Esophagus squamous epithelium (tissue), 5 donors: ENCODE measurements at places on chromosomes 5 and 9.

- DNase-seq, result no peak
Observed at GRCh38 chr9:110143485-110143884, 64.5 kb downstream of the C9orf152 start.

DNA sequence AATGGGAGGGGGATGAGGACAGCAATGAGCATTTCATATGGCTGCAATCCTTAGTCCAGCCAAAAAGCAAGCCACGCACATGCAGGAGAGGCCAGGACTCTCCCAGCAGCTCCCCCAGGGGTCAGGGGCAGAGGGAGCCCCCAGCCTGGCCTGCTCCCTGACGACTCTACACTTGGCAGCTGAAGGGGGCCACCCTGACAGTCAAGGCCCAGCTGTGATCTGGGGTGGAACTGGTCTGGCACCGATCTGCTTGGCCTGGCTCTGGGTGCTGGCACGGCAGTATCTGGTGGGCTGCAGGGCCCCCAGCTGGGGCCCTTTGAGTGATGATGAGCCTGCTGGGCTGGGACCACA is 118.1 kb downstream of the ADAMTS2 start:
- DNase-seq, result no peak

DNA sequence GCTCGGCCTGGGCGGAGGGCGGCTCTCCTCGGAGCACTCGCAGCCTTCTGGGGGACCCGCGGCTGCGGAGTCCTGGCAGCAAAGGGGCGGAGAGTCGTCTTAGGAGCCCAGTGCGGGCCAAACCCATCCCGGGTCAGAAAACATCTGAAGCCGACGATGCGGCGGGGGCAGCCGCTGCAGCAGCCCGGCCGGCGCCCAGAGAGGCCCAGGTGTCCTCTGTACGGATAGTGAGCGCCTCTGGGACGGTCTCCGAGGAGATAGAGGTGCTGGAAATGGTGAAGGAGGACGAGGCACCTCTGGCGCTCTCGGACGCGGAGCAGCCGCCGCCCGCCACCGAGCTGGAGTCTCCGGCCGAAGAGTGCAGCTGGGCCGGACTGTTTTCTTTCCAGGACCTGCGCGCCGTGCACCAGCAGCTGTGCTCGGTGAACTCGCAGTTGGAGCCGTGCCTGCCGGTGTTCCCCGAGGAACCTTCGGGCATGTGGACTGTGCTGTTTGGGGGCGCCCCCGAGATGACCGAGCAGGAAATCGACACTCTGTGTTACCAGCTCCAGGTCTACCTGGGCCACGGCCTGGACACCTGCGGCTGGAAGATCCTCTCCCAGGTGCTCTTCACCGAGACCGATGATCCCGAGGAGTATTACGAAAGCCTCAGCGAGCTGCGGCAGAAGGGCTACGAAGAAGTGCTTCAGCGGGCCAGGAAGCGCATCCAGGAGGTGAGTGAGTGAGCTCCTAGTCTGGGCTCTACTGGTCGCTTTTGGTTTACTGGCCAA is 1.2 kb downstream of the JMY start:
- DNase-seq, result no peak

DNA sequence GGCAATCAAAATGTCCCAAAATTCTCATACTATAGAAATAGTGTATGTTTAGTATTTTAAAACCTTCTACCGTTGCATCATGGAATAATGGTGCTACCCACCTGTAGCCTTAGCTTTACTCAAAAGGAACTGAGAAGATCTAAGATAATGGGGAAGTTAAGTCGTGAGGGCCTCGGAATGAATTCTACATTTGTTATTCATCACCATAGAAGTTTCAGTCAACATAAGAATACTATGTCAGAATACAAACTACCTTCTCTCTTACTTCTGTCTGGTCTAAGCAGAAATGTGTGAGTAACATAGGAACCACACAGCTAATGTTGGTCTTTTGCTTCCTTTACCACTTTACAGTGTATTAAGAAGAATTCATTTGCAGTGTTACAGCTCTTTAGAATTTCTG is 43.2 kb downstream of the RFK start:
- no peak for DNase-seq

DNA sequence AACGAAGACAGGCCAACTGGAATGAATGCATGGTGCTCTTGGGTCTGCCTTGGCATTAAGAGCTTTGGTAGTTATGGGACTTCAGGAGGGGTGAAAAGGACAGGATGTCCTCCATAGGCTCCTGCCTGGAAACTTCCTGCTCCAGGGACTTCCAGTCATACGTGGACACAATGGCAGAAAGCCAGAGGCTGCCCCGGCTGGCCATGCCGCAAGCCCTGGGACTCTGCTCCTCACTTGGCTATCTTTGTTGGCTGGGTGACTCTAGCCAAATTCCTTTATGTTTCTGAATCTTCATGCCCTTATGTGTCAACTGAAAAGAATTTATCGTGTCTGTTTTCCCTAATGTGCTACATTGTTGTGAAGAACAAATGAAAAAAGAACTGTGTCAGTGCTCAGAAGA is 136.9 kb downstream of the SIL1 start:
- no peak for DNase-seq

DNA sequence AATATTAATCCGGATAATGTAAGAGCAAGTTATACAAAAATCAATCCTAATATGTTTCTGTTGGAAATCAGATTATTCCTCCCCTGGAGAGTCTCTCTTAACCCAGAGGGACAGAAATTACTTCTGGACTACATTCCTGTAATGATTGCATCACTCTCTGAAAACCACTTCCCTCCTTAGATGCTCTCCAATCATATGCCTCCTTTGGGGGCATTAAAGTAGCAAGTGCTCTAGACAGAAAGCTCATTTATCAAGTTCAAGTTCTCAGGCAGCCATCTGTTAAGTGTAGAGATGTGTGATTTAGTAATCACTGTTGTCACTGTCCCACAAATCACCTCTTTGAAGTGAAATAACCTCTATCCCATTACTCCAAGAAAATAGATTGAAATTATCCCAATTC is 247.1 kb downstream of the SLCO4C1 start:
- DNase-seq, result no peak

DNA sequence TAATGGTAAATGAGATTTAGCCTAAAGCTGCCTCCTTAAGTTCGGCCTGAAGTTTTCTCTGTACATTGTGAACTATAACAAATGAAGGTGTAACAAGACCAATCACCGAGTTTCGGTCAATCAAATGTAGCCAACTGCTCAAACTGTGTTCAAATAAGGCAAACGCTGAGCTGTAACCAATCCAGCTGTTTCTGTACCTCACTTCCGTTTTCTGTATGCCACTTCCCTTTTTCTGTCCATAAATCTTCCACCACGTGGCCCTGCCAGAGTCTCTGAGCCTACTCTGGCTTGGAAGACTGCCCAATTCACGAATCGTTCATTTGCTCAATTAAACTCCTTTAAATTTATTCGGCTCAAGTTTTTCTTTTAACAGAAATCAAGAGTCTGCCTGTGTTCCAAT is 193.5 kb upstream of the KLF9 start:
- DNase-seq, result no peak
